ENCODE measurements at places on chromosomes 6 and 20. TPM values are rescaled to one million over a fixed set of nuclear protein-coding genes. Genes with fewer than 3 reads are reported as not detected.

GRCh38 chr20:944148-944547 lies 28.0 kb upstream of the ANGPT4 start:
- no peak for DNase-seq
- no peaks in the 10 kb centered on the region for H3K27me3 ChIP-seq

DNA sequence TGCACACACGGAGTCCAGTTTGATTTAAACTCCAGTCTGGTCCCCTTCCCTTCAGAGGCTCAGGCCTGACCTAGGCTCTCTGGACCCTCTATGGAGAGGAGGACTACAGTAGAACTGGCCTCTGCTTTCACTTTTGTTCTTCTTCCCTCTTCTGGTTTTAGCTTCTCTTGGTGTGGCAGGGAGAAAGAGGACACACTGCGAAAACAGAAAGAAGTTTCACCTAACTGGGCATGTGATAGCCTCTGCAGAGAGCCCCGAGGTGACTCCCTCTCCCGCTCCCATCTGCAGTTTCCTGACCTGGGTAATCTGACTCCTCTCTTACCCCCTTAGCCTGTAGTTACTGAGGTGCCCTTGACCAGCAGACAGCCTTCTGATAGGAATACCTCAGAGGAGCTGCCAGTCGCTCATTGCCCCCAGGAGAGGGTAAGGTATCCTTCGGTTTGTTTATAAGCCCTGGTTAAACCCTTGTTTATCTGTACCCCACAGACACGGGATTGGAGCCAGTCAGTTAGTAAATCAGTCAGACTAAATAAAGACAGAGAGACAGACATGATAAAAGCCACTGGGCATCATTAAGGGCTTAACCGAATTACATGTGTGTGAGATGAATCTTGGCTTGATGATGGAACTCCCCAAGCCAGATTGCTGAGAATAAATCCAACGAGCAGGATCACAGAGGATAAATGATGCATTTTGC lies 12.0 kb upstream of the DTNBP1 start:
- no peaks in the 10 kb centered on the region for H3K4me1 ChIP-seq
- DNase-seq = no peak
- H3K4me3 ChIP-seq = no peak overlapping the region
- H3K36me3 ChIP-seq = no peaks in the 10 kb centered on the region

LAMA5 gene
- 42.2 TPM for polyA plus RNA-seq

GRCh38 chr6:146056506-146056905 lies 27.6 kb downstream of the GRM1 start:
- no peaks in the 10 kb centered on the region for H3K4me1 ChIP-seq
- no peaks in the 10 kb centered on the region for H3K27me3 ChIP-seq
- H3K27ac ChIP-seq = no peak overlapping the region
- no peaks in the 10 kb centered on the region for H3K36me3 ChIP-seq
- no peak for DNase-seq
- no peak overlapping the region for H3K4me3 ChIP-seq

CTSZ gene
- polyA plus RNA-seq = 301 TPM

DNA sequence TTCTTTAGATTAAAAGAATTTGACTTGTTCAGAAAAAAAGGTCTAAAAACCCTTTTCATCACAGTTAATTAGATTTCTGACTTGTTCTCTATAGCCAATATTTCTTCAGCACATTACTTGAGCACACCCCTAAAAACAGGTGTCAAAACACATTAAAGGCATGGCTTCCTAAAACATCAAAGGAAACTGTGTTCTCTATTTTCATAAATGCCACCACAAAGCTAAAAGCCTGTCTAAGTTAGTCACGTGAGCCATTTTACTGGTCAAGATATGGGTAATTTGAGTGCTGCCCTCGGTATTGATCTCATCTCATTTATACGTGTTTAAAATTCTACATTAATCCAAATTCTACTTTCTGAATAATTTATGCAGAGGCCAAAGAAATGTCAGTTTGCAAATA lies 580.5 kb downstream of the HAO1 start:
- no peaks in the 10 kb centered on the region for H3K27me3 ChIP-seq
- DNase-seq = no peak
- no peaks in the 10 kb centered on the region for H3K36me3 ChIP-seq
- H3K4me3 ChIP-seq = no peak overlapping the region
- no peak overlapping the region for H3K27ac ChIP-seq
